D341Med (cell line): ENCODE measurements at places on chromosomes 6 and 20.

DNA sequence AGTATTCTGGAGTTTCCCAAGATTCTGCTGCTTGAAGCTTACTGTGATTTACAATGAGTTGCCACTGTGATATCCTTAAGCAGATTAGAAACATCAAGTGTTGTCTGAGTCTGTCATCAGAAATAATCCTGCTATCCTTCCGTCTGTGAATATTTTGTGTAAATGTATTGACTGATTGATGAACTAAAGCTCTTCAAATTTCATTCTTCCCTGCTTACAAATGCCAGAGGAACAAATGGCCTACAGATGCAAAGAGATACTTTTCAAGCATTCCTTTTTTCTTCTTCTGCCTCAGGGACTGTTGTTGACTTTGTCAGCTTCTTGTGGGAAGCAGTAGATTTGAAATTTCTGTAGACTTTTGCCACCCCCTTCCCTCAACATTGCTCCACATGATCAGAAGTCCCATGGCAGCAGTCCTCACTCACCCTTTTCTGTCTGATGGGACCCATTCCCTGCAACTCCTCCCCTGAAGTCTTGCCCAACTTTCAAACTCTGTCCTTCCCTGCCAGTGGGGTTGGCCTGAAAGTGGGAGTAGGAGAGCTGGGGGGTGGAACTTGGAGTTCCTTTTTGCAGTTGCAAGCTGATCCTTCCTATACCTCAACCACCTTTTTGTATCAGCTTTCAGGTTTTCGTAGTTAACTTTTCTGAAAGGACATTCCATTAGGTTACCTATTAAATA lies 38.5 kb upstream of the MLIP start:
- no peak for DNase-seq

GRCh38 chr6:15073344-15073789 lies 172.5 kb upstream of the JARID2 start:
- no peak for DNase-seq

- DNase-seq = no peak
These were observed 545.7 kb downstream of the PRKN start for GRCh38 chr6:162181741-162182401.

- no peak for DNase-seq
These were observed 247.0 kb upstream of the KCNQ5 start for GRCh38 chr6:72374857-72375256.

DNA sequence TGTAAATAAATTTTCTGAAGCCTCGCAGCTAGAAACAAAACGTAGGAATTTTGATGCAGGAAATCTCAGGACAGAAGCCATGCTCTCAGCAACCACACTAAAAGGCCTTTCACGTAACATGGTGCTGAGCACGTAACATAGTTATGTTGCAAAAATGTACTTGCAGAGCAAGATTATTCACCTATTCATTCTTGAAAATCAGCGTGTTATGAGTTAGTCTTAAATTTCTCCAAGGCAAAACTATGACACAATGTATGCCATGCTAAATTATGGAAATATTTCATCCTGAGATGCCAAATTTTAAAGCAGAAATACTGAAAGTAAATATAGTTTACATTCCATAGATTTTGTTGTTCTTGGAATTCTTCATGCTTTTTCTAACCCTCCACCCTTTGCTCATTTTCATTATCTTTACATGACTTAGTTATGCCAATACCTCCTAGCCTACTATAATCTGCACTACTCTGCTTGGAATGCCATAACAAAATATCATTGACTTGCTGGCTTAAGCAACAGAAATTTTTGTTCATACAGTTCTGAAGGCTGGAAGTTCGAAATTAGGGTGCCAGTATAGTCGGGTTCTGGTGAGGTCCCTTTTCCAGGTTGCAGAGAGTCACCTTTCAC lies 179.8 kb upstream of the BMP5 start:
- no peak for DNase-seq

DNA sequence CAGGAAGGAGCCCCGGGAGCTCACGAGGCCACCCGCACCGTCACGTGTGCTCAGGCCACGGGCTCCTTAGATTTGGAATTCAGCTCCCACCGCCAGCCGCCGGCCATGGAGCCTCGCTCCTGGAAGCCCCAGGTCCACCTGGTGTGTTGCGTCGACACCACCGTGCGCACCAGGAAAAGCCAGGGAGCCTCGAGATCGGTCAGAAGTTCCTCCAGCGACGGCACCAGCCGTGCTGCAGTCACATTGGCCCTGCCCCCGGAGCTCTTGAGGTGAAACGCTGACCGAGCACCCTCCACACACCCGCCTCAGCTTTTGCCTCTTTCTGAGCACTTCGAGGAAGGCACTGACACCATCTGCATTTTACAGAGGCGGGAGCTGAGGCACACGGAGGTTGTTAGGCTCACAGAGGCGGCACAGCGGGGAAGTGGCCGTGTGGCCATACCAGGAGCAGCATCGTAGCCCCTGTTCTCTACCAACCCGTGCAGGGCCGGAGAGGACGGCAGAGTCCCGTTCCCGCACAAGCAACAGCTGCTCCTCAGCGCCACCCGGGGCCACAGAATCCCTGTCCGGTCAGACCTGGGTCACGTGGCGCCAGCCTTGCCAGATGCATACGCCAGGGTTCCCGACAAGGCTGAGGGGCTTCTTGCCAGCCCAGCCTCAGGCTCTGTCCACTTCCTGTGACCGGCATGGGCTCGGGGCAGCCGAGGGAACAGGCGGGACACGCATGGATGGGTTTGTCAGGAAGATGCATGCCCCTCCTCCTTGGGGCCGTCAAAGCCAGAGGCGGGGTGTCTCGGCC lies 7.6 kb downstream of the NKAIN4 start:
- no peak for DNase-seq

DNA sequence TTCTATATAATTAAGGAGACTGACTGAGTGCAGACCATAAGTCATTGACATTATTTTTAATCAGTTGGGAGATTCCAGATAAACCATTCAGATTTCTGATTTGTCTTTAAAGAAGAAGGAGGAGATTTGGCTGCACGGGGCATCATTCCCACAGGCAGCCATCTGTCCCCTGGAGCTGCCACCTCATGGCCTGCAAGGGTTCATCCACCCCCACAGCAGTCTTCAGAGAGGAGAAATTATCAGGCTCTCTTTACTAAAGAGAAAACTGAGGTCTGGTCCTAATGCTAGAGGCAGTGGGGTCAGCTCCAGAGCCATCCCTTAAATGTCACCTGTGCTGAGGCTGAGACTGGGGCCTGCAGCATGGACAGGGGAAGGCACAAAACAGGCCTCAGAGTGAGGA lies 501.3 kb upstream of the SULF2 start:
- no peak for DNase-seq

DNA sequence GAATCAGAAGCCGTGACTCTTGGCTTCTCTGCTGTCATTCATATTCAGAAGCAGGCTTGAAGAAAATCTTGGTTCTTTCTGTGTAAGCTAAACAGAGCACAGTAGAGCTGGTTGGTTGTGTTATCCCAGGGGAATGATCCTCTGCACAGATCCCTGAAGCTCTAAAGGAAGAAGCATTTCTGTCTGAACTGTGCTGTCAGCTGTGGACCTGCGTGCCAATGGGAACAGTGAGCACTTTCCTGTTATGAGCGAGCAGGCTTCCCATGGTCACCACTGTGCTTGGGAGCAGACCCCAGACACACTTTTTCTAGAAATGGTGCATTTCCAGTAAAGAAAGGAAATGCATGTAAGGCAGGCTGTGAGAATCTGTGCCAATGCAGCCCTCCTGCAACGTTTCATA lies 490.2 kb downstream of the EPM2A start:
- no peak for DNase-seq

GRCh38 chr6:169783401-169783800 lies 32.0 kb downstream of the ERMARD start:
- no peak for DNase-seq

DNA sequence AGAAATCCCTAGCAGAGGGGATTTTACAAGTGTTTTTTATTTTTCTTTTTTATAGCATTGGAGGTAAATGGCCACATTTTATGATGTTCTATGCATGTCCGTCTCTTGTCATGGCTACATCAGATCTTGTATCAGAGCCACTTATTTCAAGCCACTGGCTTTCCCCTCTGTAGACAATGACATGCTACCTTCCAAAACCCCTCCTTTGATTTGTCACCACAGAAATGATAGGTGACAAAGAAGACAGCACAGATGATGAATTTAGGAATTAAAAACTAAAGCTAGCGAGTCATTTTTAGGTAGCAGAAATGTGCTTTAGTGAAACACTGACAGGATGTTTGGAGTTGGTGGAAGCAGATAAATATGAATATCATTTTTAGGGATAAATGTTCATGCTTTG lies 20.8 kb downstream of the PLCB1 start:
- no peak for DNase-seq

DNA sequence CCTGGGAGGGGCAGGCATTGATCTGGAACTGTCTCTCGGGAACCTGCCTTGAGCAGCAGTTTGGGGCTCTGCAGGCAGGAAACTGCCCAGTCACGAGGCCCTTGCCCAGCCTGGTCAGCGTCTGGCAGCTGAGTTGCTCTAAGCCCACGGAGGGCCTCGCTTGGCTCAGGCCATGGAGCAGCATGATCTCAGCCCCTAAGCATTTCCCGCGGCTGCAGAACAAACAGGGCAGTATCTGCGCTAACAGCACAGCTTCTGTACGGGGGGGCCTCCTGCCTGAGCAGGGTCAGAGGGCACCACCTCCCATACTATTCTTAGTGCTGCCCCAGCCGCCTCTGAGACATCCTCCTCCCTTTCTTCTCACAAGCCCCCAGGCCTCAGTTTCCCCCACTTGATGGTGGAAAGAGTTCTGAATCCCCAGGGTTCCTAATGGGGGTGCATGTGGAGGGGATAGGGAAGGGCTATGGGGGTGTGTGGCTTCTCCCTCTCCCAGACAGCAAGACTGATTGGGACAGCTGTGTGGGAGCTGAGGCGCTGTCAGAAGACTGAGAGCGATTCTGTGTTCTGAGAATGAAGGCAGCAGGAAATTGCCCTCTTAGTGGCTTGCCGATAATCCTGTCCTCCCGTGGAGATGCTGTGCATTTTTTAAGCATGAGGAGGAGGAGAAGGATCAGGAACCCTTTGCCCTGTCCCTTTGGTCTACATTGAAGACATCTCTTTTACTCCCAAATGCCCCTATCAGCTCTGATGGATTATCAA lies 46.4 kb downstream of the MOCS1 start:
- DNase-seq = no peak

GRCh38 chr6:87308970-87309369 lies 13.4 kb upstream of the SMIM8 start:
- DNase-seq = no peak

DNA sequence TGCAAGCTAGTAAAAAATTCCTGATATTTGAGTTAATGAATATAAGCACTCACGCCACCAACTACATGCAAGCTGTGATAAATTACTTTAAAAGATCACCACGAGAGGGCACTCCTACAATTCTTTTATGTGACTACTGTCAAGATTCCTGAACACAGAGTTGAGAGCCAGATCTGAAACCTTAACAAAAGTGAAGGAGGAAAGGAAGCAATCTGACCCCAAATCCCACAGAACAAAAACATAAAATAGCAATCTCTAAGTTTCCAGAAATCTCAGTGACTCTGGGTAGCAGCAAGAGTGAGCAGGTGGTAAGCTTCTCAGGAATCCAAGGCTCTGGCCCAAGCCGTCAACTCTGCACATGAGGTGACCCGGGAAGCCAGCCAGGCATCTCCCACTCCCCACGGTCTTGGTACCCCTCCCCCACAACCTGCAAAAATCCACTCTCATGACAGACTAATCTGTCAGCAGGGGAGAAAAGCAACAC lies 55.1 kb downstream of the STAU1 start:
- DNase-seq = peak; percentile 58

GRCh38 chr6:55239099-55239498 lies 64.8 kb downstream of the HCRTR2 start:
- DNase-seq = no peak

GRCh38 chr6:18427296-18427695 lies 40.1 kb downstream of the RNF144B start:
- no peak for DNase-seq

DNA sequence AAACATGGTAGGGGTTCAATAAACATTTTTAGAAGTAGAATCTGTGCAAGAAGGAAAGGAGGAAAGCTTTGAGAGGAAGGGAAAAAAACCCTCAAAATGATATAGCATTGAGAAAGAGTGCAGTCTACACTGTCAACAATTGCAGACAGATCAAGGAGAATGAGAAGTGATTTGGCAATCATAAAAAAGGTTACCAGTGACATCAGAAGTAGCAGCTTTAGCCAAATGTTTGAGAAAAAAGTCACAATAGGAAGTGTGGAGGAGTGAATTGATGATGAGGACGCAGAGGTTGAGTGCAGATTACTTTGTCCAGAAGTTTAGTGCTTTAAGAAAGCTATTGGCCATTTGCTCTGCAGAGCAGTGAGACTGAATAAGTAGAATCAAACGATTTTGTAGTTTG lies 155.0 kb downstream of the GJA1 start:
- no peak for DNase-seq

DNA sequence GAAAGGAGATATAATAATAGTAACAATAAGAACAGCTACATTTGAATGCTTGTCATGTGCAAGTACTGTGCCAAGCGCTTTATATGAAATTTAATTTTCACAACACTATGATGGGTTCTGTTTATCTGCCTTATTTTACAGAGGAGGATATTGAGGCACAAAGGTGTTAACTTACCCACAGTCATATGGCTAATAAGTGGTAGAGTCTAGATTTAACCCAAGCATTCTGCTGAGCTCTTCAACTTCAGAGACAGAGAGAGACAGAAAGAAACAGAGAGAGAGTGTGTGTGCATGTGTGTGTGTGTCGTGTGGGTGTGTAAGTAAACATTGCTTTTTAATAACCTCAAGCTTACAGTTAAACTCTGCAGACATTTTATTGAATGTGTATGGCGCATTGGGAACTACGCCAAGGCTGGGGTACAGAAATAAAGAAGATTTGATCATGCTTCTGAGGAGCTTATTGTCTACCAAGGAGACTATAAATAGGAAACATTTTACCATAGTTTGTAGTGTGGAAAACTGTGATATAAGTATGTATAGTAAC lies 12.9 kb downstream of the TBPL1 start:
- DNase-seq = no peak

DNA sequence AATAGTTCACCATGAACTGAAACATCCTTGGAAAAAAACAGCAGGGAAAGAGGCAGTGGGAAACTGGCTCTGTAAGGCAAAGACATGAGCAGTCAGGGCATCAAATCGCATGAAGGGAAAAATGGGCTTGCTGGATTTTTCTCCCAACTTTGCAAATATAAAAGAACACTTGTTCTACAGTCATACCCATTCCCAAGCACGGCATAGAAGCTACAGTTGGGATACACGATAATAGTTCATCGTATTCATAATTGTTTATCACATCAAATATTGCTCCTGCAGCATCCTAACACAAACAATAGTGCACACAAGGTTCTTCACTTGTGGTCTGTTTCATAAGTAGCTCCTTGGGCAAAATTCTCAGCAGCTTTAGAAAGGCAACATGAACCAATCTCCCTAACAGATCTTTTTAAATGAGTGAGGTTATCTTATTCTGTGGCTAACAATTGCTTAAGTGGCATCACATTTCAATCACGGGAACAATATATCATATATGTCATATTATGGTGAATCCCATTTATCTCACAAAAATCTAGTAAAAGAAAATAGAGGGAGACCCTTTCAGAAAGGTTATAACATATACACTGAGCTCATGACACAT lies 243.9 kb downstream of the PKHD1 start:
- DNase-seq = no peak

- no peak for DNase-seq
These were observed 55.3 kb downstream of the CTCFL start for GRCh38 chr20:57469418-57470211.

- no peak for DNase-seq
These were observed 3.7 kb upstream of the FUCA2 start for GRCh38 chr6:143515061-143515760.
